Dorsolateral prefrontal cortex (tissue), 122 donors: ENCODE measurements at places on chromosomes 7 and 10. TPM values are rescaled to one million over a fixed set of nuclear protein-coding genes. Genes with fewer than 3 reads are reported as not detected.

The SH2D4B gene
- total RNA-seq, result 0.89 TPM

DNA sequence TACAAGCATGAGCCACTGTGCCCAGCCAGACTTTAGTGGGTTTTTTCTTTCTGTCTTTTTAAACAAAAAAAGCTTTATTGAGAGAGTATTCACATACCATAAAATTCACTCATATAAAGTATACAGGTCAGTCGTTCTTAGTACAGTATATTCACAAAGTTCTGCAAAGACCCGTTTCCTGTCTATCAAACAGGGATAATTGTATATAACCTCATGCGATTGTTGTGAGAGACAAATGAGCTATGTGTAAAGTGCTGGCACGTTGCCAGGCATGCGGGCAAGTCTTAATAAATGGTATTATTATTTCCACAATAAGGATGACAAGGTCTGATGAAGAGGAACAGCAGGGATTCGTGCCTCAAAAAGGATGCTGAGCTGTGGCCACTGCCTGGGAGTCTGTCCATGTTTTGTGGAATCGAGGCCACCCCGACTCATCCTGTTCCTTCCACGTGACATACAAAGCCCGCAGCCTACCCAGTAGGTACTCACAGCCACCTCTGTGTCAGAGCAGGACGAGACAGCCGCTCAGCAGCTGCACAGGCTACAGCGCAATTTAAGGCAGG is 51.6 kb downstream of the SMKR1 start:
- peak; percentile 42 for DNase-seq

The METTL27 gene
- 2.4 TPM for total RNA-seq

- DNase-seq, result no peak
These were observed 6.1 kb upstream of the VCL start for GRCh38 chr10:73991884-73992245.

The TYW1B gene
- total RNA-seq, result 3.9 TPM

The CALML3 gene
- not detected for total RNA-seq

The SPDYE11 gene
- total RNA-seq, result not detected

GRCh38 chr10:114917459-114917858 is 20.5 kb upstream of the TRUB1 start:
- DNase-seq, result no peak

GRCh38 chr10:6912424-6912823 is 332.3 kb upstream of the PRKCQ start:
- no peak for DNase-seq

DNA sequence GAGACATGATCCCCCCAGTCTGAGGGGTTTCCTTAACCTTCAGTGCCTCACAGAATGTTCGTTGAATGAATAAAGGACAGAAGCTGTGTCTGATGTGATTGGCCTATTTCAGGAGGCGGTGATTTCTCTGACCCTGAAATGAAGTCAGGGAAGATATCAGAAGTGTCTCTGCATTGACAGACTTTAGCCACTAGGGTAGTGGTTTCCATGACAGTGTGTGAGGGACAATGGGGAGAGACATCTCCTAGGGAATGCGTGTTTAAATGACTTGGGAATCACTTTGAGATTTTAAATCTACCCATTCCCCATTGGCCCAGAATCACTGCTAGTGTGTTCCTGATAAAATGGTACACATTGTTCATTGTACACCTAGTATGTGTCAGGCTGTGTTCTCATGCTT is 132.0 kb downstream of the CFAP58 start:
- no peak for DNase-seq

The TMEM243 gene
- total RNA-seq, result 15.6 TPM

The ZNF467 gene
- total RNA-seq, result 7.5 TPM

The ATOH7 gene
- 1.7 TPM for total RNA-seq

DNA sequence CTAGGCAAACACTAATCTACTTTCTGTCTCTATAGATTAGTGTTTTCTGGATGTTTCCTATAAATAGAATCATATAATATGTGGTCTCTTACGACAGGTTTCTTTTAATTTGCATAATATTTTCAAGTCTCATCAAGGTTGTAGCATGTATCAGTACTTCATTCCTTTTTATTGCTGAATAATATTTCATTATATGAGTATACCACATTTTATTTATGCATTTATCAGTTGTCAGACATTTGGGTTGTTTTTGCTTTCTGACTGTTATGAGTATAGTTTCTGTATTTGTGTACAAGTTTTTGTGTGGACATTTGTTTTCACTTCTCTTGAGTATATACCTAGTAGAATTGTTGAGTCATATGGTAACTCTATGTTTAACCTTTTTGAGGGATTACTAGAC is 48.2 kb downstream of the SHOC2 start:
- no peak for DNase-seq

GRCh38 chr7:123750389-123751230 is 1.8 kb upstream of the WASL start:
- DNase-seq, result no peak

- no peak for DNase-seq
These were observed 32.6 kb upstream of the AGMO start for GRCh38 chr7:15594461-15594860.

- no peak for DNase-seq
These were observed 121.7 kb downstream of the MLLT10 start for GRCh38 chr10:21655687-21656086.

DNA sequence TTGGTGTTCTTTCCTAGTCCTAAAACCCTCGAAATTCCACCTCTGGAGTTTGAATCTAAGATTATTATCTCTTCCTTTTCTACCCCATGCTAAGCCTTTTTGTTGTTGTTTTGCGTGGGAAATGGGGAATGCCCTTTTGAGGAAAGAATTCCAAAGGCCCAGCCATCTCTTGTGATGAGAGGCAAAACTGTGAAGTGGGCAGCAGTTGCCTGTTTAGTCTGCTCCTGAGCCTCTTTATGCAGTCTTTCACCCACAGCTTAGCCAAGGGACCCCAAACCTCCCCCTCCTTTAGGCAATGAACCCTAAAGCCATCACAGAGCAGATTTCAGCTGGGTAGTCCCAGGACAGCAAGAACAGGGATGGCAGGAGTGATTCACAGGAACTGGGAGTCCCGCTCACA is 95.5 kb downstream of the DNMBP start:
- no peak for DNase-seq

DNA sequence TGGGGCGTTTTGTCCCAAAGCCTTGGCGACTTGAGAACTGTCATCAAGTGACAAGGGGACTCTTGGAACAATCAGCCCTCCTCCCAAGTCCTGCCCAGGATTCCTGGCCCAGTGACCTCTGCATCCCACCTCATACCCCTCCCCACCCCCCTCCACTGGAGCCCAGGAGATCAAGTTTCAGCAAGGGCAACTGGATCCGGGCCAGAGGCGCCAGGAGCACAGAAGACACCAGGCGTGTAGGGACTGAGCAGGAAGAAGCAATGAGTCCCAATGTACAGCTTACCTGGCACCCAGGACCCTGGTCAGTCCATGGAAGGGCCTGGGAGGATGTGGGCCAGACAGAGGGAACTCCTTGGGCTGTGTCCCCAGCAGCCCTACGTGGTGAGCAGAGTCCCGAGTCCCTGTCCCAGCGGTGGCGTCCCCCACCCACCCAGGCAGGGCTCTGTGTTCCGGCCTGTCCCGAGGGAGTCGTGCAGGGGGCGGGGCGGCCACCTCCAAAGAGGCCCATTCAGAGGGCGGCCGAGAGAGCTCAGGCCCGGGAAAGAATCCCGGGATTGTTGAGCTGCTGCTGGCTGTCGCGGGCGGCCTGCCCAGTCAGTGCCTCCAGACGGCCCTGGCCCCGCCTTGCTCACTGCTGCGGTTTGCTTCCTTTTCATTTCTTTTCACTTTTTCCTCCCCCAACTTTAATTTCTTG is 254.1 kb downstream of the TNS3 start:
- DNase-seq, result peak; percentile 91

The SEC61G gene
- total RNA-seq, result 34.4 TPM

The UNC5B gene
- total RNA-seq, result 18.7 TPM

The AGR3 gene
- total RNA-seq, result not detected

DNA sequence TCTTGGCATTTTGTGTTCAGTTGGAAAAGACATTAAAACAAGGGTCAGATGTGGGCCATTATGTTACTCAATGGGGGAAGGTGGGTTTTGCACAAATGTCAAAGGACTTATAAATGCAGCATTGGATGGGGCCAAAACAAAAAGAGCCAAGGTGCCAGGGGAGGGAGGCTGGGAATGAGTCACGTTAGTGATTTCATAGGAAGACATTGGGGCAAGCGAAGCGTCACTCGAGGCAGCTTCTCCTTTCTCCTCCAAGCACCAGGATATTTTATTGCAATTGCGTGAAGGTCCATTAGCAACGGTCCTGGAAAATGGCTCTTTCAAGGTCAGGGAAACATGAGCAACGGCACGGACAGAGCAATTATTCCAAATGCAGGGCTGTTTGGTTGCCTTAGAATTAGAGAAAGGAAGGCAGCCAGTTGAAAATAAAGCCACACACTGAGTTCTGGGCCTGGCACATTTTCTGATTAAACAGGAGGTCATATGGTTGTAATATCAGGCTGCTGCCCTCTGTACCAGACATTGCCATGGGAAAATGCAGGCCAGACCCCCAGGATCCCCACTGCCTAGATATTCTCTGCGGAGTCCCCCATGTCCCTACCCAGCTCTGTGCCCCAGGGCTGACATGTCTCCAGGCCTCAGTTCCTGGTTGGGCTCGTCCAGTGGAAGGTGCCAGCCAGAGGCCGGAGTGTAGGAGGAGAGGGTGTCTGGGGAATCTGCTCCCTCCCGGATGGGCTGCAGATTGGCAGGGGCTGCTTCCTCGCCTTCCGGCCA is 63.3 kb upstream of the NANOS1 start:
- no peak for DNase-seq

The CAV1 gene
- 15.1 TPM for total RNA-seq

DNA sequence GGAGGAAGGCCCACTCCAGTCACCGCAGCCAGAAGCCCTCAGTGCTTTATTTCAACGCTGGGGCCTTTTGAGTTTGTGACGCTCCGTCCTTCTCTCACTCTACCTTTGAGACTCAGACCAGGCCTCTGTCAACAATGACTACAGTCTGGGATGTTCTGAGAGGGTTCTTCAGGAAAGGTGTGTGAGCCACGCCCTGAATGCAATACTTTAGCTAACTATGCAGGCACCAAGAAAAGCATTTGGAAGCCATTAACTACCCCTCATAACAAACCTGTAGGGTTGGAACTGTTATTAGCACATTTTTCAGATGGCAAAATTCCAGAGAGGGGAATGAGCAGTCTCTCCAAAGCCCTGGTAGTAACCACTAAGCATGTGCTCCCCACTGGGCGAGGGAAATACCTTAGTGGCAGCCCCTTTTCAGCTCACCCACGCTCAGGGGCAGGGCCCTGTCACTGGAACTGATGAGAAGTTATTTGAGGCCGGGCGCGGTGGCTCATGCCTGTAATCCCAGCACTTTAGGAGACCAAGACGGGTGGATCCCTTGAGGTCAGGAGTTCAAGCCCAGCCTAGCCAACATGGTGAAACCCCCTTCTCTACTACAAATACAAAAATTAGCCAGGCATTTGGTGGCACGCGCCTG is 5.7 kb upstream of the ARPC1B start:
- DNase-seq, result no peak

The MMD2 gene
- 10.6 TPM for total RNA-seq

The AVL9 gene
- 86.2 TPM for total RNA-seq

DNA sequence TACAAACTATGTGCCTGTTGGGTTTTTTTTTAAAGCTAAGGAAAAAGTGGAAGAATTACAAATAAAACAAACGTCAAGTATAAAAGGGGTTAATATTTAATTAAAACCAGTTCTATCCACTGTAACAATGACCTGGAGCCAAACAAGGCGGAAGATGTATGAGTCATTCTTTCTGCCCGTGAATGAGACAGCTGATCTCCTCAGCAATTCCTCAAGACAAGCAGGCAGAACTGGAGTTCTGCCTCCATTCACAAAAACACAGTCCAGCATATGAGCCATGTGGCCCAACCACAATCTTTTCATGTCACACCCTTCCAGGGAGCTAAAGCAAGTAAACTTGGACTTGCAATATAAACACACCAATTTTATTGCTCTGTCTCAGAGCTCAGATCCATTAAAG is 8.4 kb downstream of the ETV1 start:
- no peak for DNase-seq

DNA sequence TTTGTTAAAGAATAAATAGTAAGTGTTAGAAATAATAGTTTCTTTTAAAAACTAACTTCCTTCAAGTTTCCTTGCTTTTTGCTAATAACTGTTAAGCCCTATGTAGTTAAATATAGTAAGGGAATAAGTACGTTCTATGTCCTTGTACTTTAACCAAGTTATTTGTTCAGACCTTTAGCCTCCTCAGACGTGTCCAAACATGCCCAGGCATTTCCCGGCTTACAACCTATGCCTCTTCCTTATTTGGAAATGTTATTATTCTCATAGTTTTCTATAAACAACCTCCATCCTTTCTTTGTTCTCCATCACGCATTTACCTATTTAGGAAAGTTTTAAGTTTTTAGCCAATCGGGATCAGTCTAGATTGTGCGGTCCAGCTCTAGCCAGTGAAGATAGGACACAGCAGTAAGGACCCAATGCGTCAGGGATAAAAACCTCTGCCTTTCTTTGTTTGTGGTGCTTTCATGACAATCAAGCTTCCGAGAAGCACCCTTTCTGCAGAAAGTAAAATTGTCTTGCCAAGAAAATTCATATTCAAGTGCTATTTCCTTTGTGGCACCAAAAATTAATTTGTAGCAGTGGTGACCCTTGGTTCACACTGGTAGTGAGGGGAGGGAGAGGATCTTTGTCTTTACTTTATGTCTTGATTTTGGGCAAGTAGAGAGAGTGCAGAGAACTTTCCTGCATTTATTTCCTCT is 851.3 kb upstream of the POM121L12 start:
- no peak for DNase-seq

The PRSS2 gene
- total RNA-seq, result not detected

- no peak for DNase-seq
These were observed 7.5 kb downstream of the H2BK1 start for GRCh38 chr7:151202836-151203235.

DNA sequence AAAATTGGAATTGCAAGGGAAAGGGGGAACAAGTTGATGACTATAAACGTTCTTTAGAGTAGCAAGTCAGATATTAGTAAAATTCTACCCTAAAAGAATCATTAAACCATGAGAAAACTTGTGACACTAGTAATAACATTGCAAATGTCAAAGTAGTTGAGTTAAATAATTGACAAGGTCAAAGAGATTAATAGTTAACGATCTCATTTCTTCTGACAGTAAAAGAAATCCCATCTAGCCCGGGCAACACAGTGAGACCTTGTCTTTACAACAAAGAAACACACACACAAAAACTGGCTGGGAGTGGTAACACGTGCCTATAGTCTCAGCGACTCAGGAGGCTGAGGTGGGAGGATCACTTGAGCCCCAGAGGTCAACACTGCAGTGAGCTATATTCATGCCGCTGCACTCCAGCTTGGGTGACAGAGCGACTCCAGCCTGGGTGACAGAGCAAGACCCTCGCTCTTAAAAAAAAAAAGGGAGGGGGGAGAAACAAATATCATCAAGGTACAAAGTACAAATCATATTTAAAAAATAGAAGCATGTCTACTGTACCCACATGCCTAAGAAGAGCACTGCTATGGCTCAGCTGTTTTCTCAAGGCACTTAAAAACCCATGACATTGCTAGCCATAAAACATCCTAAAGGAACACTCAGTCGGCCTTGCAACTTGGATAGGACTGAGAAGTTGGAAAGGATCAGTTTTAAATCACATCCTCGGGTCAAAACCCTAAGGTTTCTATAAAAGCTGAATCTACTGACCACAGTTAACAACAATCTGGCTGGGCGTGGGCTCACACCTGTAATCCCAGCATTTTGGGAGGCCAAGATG is 401.1 kb downstream of the PARD3 start:
- DNase-seq, result no peak
